ENCODE measurements at places on chromosomes 16 and 17. TPM values are rescaled to one million over a fixed set of nuclear protein-coding genes. Genes with fewer than 3 reads are reported as not detected.

RPUSD1 gene
- total RNA-seq: 20.8 TPM

ABCA9 gene
- total RNA-seq: 3.4 TPM

IL17C gene
- not detected for total RNA-seq

CMTM4 gene
- total RNA-seq: 5.5 TPM

IGF2BP1 gene
- total RNA-seq: 0.13 TPM

HCRT gene
- not detected for total RNA-seq

C16orf86 gene
- total RNA-seq: 2.8 TPM

CYTH1 gene
- 64.9 TPM for total RNA-seq

TNFRSF17 gene
- not detected for total RNA-seq

C16orf92 gene
- total RNA-seq: not detected

PRKCB gene
- total RNA-seq: not detected

SPG7 gene
- total RNA-seq: 93.6 TPM

APOBR gene
- total RNA-seq: not detected

AKAP10 gene
- 24.6 TPM for total RNA-seq

C1QTNF8 gene
- total RNA-seq: not detected

SLC16A13 gene
- 1.5 TPM for total RNA-seq

OR1A1 gene
- total RNA-seq: not detected

KRTAP4-16 gene
- not detected for total RNA-seq
